ENCODE measurements at places on chromosomes 2 and 18.

- DNase-seq, result no peak
Observed at GRCh38 chr2:38534746-38535403, 67.9 kb downstream of the HNRNPLL start.

DNA sequence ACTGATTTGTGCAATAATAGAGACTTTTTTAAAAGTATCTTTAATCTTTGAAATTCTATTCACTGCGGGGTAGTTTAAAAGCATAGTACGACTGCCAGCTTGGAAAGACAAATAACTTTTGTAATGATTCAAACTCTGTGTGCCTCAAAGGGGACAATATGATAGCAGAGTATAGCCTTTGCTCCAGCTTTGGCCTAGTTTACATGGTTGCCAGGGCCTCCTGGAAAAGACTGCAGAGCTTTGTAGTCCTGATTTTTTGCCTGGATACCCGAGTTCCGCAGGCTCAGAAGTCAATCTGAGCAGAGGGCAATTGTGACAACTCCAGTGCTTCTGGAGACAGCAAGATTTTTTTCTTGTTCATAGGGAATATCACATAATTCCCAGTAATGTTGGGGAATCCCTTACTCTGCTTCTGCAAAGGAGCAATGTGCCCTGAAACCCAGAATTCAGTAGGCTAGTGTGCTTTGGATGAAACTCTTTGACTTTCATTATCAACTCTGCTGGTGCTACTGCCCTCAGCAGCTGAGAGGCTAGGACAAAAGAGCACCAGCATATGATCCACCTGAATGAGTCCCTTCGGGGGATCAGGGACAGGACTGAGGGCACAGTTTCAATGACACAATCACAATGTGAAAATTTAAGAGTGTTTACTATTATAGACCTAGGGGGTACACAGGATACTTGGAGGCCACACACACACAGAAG lies 768.1 kb downstream of the TMEM182 start:
- DNase-seq, result no peak

GRCh38 chr2:231198291-231199173 lies at the start of gene ARMC9:
Gene ARMC9, plus strand, starts transcription at chr2:231198631. Its CDS starts 7,608 bp downstream, at chr2:231206239.
- peak; percentile 59 for DNase-seq

GRCh38 chr2:198639580-198639979 lies 818.2 kb downstream of the SATB2 start:
- DNase-seq, result no peak

DNA sequence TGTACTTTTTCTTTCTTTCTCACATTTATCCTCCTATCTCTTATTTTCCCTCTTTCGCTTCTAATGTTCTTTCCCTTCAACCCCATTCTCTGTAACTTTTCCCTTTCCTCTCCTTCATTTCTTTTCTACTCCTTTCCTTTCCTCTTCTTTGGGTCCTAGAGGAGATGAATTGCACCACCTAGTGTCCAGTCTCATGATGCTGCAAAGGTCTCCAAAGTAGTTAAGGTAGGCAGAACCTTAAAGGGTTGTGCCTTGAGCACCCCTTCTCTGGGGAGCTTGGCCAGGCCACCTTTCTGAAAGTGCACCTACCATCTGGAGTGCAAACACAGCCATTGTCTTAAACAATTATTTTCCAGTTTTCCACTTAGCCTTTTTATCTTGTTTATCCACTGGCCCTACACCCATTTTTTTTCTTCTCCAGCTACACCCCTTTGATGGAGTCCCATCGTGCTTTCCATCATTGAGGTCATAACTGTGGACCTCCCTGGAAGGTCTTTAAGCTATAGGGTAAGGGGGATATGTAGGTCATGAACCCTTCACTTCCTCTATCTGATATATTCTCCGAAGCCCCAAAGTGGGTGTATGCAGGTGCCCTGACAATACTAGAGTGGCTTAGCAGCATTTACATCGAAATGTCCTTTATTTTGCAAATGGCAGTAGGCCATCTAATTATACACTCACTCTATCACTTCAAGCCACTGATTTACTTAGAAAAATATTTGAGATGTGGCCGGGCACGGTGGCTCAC lies 155.9 kb downstream of the ESCO1 start:
- DNase-seq, result peak; percentile 39

DNA sequence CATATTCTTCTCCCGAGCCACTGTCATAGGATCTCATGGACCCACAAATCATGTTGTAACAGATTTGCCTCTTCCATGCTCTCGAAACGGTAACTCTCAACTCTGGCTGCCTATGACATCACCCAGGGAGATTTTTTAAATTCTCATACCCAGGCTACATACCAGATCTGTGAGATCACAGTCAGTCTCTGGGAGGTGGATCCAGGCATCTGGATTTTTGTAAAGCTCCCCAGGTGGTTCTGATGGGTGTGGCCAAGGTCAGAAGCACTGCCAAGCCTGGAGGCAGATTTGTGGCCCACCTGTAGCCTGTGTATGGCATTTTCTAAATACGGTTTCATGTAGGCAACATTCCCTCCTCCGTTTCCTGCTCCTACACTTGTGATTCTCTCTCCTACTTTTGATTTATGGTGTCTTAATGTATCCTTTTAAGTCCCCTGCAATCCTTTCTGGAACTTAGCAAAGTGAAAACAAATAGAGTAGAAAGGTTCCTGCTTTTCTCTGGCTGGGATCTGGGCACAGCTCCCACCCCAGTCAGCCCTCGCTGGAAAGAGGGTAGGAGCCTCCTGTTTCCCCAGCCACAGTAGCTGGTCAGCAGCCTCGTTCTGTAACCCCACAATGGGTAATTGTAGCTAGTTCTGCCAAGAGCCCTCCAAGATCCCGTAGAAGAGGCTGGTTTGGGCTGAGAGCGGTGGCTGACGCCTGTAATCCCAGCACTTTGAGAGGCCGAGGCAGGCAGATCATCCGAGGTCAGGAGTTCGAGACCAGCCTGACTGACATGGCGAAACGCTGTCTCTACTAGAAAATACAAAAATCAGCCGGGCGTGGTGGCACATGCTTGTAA lies 96.2 kb downstream of the KLHL29 start:
- no peak for DNase-seq

DNA sequence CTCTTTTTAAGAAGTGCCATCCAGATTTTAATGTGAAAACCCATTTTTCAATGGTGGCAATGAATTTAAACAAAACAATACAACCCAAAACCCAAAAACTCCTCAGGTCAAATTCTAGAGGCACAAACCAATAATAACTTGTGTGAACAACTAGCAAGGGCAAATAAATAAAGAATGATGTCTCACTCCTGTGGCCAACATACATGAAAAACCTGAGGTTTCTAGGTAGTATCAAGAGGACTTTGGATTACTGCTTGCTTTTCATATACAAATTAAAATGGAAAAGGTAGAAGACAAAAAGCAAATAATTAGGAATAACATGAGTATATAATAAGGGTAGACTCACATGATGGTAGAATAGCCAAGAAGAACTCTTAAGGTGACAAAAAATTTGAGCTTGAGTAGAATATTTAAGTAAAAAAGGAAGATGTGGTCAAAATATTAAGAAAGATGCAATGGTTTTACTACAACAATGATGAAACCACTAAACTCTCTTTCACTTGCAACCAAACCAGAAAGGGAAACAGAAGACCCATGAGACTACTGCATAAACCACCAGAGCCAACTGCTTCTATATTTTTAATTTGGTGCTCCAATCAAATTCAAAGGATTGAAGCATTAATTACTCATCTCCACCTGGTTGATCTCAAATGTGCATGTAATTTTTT lies 53.5 kb downstream of the DARS1 start:
- DNase-seq, result no peak

DNA sequence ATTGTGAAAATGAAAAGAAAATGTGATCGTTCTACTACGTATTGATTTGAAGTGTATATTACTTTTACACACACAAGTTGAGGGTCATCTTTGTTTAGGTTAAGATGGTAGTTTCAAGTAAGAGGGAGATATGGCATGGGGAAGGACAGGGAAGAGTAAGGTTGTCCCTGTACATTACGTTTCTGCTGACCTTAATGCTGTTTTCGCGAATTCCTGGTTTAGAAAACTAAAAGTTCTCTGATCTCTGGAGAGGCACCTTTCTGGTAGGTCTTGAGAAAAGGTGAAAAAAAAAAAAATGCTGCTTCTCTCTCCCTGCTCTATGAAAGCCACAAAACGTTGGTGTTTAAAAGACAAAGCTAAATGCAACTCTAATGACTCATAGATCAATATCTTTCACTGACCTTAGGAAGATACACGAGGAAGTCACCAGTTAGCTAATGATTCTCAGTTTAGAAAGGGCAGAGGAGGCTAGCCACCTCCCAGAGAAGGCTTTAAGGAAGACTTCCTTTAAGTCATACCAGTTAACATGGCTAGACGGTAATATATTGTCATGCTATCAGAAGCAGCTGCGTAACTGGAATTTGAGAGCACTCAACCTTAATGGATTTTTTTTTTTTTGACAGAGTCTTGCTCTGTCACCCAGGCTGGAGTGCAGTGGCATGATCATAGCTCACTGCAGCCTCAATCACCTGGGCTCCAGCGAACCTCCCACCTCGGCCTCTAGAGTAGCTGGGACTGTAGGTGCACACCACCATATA lies 13.2 kb downstream of the TXNDC2 start:
- DNase-seq, result no peak

Measured in NCI-H748 treated with DMSO at 0.1 percent for 48 hours (cell line).